Urothelium cell line (cell line): ENCODE measurements at places on chromosomes 3 and 15.

GRCh38 chr15:63509056-63509954 is 4.9 kb downstream of the USP3 start:
- DNase-seq = no peak

- DNase-seq = no peak
Measured at GRCh38 chr3:121942116-121942786, 48.0 kb downstream of the SLC15A2 start.

DNA sequence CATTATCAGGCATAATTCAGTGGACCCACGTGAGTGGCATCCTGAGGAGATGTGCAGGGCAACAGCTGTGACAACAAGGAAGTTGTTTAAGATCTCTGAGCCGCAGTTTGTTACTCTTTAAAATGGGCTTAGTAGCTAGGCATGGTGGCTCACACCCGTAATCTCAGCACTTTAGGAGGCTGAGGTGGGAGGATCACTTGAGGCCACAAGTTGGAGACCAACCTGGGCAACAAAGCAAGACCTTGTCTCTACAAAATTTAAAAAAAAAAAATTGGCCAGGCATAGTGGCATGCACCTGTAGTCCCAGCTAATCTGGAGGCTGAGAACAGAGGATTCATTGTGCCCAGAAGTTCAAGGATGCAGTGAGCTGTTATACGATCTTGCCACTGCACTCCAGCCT is 12.2 kb downstream of the SUCLG2 start:
- no peak for DNase-seq

DNA sequence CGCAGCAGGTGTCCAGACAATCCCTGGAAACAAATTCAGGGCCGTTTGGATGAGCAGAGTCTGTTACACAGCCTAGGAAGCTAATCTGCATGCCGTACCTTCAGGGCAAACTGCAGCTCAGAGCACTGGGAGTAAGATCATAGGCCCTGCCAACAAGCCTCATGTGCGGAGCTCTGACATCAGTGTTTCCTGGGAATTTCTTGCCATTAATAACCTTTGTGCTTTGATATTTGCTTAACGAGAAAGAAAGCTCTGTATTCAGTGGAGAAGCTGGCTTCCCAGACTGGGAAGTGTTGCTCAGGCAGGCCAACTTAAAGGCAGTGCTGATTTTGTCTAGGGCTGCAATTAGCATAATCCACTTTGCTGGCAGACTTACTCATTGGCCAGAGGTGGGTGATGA is 116.1 kb upstream of the KLHL25 start:
- no peak for DNase-seq

DNA sequence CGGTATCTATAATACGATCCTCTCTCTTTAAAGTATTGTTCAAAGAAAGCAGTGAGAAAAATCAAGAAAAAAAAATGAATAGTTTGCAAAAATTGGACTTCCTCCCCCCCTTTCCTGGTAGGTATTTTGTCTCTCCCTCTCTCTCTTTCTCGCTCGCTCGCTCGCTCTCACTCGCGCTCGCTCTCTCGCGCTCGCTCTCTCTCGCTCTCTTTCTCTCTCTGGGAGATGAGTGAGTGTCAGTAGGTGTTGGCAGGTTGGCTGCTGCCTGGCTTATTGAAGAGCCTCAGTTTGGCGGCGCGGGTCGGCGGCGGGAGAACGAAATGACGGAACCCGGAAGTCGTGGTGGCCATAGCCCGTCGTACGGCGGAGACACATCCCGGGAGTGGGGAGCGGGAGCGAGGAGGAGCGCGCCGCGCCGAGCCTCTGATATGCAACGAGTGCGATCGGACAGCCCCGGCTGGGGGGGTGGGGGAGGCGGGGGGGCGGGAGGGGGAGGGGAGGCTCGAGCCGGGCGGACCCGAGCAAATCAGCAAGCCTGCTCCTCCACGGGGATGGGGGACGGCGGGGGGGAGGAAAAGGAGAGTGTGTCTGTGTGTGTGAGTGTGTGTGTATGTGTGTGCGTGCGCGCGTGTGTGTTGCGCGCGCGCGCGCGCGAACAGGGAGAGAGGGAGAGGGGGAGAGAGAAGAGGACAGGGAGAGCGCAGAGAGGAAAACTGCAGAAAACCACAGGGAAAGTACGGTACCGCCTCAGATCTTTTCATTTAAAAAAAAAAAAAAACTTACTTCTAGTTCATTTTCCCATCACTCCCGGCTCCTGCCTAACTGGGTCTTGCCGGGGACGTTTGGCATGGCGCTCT is at the start of gene MEIS2:
MEIS2 (minus strand) TSS at position 441 of the 857 bp plus-strand sequence. CDS start 1,083 bp downstream, outside the sequence.
- DNase-seq = peak; percentile 57

GRCh38 chr3:47036145-47036544 is 56.7 kb downstream of the NBEAL2 start:
- no peak for DNase-seq

DNA sequence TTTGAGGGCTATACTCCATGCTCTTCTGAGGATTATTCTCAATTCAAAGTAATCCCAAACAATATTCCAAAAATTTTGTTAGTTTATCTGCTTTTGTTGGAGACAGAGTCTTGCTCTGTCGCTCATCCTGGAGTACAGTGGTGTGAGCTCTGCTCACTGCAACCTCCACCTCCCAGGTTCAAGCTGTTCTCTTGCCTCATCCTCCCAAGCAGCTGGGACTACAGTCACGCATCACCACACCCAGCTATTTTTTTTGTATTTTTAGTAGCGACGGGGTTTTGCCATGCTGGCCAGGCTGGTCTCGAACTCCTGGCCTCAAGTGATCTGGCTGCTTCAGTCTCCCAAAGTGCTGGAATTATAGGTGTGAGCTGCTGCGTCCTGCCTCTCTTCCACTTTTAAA is 39.1 kb downstream of the MEF2A start:
- DNase-seq = no peak

DNA sequence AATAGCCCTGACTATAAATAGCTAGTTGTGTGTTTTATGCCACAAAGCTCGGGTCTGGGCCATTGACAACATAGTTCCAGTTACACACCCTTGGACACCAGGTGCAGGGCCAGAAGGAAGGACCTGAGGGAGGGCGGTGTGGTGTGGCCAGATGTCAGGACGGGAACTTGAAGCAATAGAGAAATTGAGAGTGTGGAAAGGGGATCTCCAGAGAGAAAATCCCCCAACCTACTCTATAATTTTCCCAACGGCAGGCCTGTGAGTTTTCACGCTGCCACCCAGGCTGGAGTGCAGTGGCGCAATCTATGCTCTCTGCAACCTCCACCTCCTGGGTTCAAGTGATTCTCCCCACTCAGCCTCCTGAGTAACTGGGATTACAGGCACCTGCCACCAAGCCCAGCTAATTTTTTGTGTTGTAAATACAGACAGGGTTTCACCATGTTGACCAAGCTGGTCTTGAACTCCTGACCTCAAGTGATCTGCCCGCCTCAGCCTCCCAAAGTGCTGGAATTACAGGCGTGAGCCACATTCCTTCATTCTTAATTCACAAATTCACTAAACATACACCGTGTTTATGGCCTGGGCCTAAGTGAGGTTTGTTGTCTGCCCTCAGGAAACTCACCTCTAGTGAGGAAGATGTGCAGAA is 70.8 kb upstream of the KLF13 start:
- no peak for DNase-seq

DNA sequence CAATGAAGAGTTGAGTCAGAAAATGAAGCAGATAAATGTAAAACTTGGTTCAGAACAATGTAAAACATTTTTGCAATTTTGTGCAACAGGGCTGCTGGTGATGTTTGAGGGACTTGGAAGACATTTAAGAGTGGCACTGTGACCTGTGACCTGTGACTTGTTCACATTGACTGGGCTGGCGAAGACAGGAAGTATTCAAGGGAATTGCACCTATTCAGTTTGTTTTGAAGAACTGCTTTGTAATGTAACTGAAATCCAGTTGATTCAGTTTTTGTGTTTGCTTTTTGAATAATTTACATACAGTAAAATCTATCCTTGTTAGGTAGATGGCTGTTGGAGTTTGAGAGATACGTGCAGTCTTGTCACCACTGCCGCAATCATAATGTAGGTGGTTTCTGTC is 35.4 kb downstream of the MCTP2 start:
- DNase-seq = no peak

- no peak for DNase-seq
Measured at GRCh38 chr3:29581311-29581710, 300.4 kb downstream of the RBMS3 start.

- no peak for DNase-seq
Measured at GRCh38 chr3:159950156-159950898, 38.3 kb upstream of the IL12A start.

GRCh38 chr3:25971736-25972135 is 181.8 kb downstream of the OXSM start:
- no peak for DNase-seq

DNA sequence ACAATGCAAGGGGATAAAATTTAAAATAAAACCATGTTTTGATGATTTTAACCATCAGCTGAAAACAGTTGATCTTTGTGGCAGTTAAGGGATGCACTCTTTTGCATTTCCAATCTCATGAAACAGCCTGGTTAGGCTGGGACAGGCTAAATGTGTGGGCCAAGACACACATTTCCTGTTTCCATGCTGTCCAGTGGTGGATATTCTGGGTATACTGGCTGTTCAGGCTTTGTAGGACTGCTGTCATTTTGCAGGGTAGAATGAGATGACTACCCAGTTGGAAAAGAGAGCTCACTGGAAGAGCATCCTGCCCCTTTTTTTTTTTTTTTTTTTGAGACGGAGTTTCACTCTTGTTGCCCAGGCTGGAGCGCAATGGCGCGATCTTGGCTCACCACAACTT is 42.0 kb upstream of the IP6K2 start:
- no peak for DNase-seq

GRCh38 chr3:170727754-170728153 is 141.9 kb upstream of the SLC7A14 start:
- DNase-seq = no peak

- DNase-seq = no peak
Measured at GRCh38 chr3:63807961-63808565, 11.0 kb upstream of the C3orf49 start.

DNA sequence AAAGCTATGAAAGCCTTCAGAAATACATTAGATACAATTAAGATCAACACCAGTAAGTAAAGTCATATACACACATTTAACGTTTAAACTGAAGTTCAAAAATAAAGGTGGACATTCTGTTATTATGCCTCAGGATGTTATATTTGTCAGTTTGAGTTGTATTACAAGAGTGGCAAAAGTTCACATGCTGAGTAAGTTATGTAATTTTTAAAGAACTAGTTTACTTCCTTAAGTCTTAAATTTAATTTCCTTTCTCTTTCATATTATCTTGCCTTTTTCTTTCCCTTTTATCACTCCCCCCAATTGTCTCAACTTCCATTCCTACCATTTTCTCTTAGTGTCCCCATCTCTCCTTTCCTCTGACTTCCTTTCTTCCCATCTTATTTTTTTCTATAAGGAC is 4.9 kb upstream of the GPR87 start:
- no peak for DNase-seq

- DNase-seq = no peak
Measured at GRCh38 chr3:140265302-140265701, 330.3 kb downstream of the CLSTN2 start.

- DNase-seq = peak; percentile 80
Measured at GRCh38 chr3:41265011-41265545, 65.8 kb downstream of the CTNNB1 start.

DNA sequence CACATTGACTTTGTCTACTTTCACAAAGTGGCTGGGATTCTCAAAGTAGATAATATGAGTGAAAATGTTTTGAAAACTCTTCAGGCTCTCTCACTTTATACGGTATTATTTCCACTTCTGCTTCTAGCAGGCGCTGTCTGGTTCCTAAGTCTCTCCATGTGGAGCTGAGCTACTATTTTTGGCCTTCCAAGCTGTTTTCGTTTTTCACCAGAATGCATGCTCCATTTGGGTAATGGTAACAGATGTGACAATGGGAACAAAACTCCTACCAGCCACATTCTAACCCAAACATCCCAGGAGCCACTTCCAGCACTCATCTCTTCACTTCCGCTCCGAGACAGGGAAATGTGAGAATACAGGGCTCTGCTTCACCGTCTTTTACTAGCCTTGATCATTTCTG is 586.7 kb downstream of the NTRK3 start:
- no peak for DNase-seq

DNA sequence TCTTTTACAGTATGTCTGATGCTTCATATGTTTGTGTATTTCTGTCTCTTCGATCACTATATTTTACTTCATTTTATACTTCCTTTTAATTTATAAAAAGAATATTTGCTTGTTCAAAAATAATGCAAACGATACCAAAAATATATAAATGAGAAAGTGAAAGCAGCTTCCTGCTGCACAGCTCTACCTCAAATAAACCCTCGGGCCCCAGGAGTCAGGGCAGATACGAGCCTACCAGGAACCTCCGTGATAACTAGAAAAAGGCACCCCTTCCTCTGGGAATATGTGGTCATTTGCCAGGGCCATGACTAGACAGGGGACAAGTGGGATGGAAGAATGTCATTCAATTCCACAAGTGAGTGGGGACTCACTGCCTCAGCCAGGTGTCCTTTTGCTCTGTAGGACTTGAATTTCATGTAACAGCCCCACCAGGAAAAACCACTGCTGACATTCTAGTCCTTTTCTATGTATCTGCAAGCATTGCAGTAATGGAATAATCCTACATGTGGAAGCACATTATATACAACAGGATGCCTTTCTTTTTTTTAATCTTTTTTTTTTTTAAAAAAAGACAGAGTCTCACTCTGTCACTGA is 133.3 kb downstream of the SUCLG2 start:
- DNase-seq = no peak

DNA sequence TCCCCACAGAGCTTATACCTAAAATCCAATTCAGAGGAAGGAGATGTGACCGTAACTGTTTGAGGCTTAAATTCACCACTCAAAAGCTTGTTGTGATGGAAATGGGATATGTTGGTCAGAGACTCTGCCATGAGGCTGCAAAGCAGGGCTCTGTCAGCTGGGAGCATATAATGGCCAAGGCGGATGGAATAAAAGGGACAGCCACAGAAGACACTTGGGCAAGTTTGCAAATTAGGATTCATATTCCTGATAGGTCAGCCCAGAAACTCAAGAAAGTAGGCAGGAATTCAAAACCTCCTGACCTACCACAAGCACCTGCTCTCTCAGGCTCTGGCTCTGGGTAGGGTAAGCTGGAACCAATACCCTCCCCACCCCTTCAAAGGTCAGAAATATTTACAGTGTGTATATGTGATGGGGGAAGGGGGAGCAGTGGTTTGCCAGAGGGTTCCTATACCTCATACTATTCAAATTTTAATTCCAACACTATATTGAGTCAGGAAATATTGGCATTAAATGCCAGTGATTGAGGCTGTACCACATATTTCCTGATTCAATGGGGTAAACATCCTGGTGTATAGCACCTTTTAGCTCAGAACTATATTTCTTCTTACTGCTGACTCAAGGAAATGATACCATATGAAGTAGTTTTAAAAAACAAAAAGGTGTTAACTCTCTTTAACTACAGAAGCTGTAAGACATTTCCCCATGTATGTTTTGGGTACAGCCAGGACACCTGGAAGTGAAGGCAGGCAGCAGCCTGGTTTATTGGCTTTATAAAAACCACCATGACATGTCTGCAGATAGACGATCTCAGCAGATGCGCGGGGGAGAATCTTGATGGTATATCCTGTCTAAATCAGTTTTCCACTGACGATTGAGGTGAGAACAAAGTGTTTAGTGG is 19.2 kb downstream of the FYCO1 start:
- DNase-seq = no peak

GRCh38 chr3:69825446-69825845 is 86.2 kb downstream of the MITF start:
- DNase-seq = no peak
